Vagina (tissue), 2 donors: ENCODE measurements at places on chromosomes 16 and 17.

DNA sequence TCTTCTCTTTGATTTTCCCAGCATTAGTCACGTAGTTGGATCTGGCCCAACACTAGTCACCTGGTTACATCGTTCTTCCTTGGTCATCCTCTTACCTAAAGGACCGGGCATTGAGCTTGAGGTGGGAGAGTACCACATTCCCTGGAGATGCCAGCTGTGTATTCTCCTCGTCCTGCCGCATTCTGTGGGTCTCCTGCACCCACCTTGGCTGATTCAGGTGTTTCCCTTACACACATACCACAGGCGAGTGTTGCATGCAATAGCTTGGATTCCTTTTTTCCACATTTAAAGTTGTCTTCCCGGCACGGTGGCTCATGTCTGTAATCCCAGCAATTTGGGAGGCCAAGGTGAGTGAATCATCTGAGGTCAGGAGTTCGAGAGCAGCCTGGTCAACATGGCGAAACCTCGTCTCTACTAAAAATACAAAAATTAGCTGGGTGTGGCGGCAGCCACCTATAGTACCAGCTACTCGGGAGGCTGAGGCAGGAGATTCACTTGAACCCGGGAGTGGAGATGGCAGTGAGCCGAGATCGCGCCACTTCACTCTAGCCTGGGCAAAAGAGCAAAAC lies 21.6 kb upstream of the CLEC18C start:
- DNase-seq, result no peak

GRCh38 chr17:9763643-9764042 lies 27.7 kb downstream of the DHRS7C start:
- DNase-seq, result no peak

- no peak for DNase-seq
These were observed 22.2 kb upstream of the RIPOR1 start for GRCh38 chr16:67506468-67506867.

- no peak for DNase-seq
These were observed 19.3 kb downstream of the MMD start for GRCh38 chr17:55402374-55402773.

- DNase-seq, result no peak
These were observed 265.3 kb downstream of the SEC14L1 start for GRCh38 chr17:77405867-77406732.

DNA sequence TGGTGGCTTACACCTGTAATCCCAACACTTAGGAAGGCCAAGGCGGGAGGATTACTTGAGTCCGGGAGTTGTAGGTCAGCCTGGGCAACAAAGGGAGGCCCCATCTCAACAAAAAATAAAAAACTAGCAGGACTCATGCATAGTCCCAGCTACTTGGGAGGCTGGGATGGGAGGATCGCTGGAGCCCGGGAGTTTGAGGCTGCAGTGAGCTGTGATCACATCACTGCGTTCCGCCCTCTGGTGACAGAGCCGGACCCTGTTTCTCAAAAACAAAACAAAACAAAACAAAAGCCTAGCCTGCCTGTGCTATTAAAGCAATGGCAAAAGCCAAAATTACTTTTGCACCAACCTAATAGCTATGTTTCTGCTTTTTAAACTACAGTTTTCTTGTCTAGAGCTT lies 1.5 kb downstream of the FCSK start:
- no peak for DNase-seq

DNA sequence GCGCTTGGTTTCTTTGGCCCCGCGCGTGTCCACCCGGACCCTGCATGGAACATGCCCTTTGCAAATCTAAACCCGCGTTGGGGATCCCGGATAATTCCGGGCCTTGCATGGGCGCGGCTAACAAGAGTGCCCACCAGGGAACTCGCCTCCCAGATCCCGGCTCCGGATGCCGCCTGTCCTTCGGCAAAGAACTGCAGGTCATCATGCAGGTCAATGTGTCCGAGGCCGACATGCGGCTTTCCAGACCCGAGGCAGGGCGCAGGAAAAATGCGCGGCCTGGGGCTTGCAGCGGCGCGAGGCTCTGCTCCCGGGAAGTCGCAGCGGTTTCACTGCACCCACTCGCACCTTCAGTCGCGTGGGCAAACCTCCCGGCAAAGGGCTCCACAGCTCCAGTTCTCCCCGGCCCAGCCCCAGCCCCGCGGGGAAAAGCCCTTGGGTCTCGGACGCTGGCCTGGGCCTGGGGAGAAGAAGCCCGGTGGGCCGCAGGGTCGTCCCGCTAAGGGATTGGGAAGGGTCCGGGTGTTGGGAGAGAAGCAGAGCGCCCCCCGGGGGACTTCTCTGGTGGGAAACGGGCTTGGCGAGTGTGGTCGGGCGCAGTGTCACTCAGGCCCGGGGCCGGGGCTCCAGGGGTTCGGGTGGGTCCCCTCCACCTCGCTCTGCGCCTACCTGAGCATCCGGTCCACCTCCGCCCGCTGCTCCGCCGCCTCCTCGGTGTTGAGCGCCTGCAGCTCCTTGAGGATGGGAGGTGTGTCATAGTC lies 805 bp downstream of the HNF1B start:
- DNase-seq, result no peak

DNA sequence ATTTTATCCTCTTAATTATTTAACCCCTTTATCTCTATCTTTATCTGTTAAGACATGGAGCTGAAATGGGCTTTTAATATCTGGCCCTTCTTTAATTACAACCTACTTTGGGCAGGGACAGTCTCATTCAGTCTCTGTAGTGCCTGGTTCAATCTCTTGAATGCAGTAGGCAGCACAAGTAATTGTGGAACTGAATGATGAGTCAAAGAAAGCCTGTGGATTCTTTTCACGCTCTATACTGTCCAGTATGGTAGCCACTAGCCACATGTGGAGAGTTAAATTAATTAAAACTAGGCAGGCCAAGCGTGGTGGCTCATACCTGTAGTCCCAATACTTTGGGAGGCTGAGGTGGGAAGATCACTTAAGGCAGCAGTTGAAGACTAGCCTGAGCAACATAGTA lies 9.3 kb downstream of the BPTF start:
- DNase-seq, result no peak

- no peak for DNase-seq
These were observed 12.3 kb downstream of the SMIM5 start for GRCh38 chr17:75645501-75645888.

DNA sequence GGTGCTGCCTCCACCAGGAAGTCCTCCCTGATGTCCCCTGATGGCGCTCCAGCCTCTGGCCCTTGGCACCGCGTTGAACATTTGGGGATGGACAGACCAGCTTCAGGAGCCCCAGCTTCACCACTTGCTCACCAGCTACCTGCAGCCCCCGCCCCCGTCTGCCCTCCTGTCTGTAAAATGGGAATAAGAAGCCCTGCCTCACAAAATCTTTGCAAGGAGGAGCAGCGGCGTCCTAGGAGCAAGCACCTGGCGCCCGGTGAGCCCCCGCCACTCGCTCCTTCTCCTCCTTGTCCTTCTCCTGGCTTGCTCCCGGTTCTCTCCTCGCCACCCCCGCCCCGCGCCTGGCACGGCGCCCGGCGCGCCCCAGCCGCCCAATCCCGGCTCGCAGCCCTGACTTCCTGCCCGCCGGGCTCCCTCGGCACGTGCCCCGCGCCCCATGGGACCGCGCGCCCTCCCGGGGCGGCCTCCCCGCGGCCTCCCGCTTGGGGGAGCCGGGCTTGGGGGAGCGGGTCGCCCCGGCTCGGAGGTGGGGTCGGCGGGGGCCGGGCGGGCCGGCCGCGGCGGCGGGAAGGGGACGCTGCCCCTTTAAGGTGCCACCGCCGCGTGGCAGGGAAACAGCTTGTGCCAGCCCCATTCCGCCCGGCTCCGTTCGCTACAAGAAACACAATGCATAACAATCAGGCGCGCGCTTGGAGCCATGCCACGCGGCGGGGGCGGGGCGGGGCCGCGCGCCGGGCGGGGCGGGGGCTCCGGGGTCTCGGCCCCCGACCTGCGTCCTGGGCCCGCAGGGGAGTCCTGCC lies 9.1 kb upstream of the PPP1R1B start:
- no peak for DNase-seq

DNA sequence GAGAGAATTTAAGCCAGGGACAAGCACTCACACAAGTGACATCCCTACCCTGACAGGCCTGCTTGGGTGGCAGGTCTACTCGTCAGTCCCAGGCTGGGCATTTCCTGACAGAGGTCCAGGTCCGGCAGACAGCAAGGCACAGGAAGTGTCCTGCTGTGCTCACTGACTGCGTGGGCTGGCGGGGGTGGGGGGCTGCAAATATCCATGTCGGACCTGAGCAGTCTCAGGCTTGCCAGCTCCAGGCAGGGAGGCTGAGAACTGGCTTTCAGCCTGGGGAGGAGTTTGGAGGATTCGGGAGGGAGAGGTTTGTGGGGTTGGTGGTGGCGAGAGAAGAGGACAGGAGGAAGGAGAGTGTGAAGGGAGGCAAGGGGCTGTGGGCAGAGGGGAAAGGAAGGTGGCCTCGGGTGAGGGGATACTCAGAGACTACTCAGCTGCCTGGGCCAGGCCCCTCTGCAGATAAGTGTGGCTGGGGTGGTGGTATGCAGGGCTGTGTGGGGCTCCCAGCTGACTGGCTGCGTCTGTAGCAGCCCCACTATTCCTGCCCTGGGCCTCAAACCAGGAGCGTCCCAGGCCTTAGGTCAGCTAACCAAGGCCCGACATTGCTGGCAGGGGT lies 7.8 kb downstream of the HIC1 start:
- no peak for DNase-seq

GRCh38 chr16:53768593-53768992 lies 64.6 kb downstream of the FTO start:
- no peak for DNase-seq

GRCh38 chr17:75877752-75878173 lies 618 bp downstream of the TRIM47 start:
- DNase-seq, result no peak

DNA sequence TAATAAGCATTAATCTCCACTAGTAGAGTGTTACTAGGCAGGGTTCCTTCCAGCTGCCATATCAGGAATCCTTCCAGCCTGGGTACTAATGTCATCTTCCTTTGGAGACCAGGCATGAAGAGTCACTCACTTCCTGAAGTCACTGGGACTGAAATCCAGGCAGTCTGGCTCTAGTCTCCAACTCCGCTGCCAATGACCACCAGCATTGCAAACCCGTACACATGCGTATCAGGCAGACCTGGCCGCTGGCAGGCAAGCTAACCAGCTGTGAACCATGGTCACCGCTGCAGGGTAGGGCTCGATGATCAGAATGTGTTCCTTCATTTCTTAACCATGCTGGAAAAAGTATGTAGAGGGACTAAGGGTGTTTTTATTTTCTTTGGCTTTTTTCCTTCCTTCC lies 255.5 kb downstream of the CDH13 start:
- DNase-seq, result no peak

- no peak for DNase-seq
These were observed 109.7 kb downstream of the ADCY9 start for GRCh38 chr16:4006397-4006999.

DNA sequence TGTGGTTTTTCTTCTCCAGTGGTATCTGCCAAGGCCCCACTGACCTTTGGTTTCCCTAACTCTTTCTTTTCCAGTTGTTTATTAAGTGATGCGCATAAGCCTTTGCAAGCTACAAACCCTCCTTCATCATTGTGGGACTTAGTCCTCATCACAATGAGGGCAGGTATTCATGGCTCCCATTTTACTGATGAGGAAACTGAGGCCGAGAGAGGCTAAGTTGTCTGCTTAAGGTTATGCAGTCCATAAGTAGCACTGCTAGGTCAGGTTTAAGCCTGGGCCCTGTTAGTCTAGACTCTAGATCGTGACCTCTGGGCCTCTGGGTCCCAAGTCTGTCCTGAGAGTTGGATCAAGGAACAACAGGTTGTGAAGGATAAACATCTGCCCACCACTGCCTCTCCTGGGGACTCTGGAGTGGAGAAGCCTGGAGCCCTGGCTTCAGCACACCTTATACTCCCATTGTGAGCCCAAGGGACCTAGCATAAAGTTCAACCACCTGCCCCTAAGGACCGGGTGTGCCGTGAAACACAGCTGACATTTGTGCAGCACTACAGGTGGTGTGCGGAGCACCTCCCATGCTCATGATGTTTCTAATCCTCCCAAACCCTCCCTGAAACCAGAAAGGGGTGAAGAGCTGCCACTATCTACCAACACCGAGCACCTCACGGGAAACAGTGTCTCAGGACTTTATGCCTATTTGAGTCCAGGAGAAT lies 5.2 kb upstream of the KCNH6 start:
- no peak for DNase-seq

DNA sequence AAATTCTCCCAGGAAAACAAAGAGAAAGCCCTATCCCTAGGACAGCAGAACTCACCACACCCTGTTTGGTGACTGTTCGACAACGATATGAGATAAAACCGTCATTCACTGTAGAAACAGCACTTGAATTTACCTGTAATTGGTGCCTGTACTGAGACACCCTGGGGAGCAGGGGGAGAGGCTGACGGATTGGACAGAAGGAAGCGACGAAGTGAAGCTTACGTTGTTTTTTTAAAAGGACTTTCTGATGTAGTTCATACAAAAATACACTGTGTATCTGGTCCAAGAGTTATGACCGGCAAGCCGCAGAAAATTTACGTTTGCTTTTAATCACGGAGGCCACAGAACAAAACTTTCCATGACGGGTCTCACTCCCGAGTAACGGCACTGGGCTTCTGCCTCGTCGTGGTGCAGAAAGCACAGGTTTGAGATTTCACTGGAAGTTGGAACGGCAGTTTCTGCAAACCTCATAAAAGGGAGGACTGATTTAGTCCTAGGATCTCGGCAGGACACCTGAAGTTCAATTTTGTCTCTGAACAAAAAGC lies 9.7 kb downstream of the NXN start:
- no peak for DNase-seq

DNA sequence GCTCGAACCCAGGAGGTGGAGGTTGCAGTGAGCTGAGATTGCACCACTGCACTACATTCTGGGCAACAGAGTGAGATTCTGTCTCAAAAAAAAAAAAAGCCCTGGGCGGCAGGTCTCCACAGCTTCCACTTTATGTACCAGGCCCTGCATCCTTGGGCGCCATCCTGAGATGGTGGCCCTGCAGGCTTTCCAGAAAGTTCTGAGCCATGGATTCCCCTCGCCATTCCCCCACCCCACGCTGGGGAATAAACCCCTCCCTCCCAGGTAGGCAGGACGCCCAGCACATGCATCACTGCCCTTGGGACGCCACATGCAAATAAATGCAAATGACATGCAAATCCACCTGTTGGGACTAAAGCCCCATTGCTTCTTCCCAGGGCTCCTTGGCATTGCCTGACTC lies 13.8 kb upstream of the ZNF469 start:
- DNase-seq, result no peak
